ENCODE measurements at places on chromosomes 12 and 14.

GRCh38 chr12:15712823-15713660, 76.1 kb downstream of the EPS8 start:
- DNase-seq: no peak

DNA sequence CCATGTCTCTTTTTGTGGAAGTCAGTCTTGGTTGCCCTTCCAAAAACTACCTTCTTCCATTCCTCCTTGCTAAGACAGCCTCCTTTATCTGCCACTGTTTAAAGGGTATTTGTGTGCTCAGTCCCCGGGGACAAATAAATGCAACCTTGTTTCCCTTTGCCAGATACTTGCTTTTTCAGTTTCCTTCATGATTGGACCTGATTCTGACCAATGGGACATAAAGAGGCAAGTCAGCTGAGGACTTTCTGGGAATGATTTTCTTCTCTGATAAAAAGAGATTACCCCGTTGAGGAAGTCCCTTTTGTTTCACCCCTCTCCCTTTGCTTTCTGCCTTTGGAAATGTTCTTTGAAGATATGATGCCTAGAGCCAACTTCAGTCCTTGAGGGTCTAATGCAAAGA, 7.4 kb upstream of the TUBA1B start:
- DNase-seq: no peak

DNA sequence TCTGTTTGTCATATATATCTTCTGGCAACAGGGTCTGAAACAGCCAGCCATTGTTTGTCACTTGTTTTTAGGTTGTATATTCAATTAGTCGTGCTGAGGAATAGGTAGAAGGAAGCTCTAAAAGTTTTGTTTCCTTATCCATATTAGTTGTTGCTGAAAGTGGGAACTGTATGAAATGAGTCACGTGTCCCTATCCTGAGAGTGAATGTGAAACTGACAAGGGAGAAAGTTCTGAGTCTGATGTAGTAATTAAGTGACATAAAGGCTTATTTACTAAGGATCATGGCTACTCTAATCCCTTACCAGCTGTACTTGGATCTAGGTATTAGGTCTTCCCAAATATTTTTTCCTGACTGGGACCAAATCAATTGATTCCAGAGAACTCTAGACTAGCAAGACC, 16.4 kb downstream of the FAM234B start:
- DNase-seq: no peak

GRCh38 chr14:60643141-60643462, 6.2 kb downstream of the SIX1 start:
- no peak for DNase-seq

GRCh38 chr12:44763021-44763420, 113.1 kb downstream of the NELL2 start:
- no peak for DNase-seq

GRCh38 chr12:102202556-102202955, 4.9 kb upstream of the PMCH start:
- no peak for DNase-seq

- DNase-seq: no peak
Measured at GRCh38 chr12:125329239-125330102, 264.2 kb downstream of the AACS start.

DNA sequence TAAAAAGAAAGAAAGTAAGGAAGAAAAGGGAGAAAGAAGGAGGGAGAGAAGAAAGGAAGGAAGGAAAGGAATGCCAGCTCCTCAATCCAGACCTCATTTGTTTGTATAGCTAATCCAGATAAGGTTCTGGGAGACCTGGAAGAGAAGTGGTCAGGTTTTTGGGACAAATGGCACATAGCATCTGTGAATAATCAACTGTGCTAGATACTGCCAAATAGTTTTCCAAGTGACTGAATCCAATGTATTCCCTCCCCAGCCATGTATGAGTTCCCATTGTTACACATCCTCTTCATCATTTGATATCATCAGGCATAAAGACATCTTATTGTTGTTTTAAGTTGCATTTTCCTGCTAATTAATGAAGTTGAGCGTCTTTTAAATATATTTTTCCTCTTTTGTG, 18.6 kb upstream of the PTGR2 start:
- DNase-seq: no peak

GRCh38 chr12:80567401-80567800, 123.4 kb downstream of the PTPRQ start:
- no peak for DNase-seq

GRCh38 chr12:39372929-39373328, 70.0 kb downstream of the KIF21A start:
- DNase-seq: no peak

DNA sequence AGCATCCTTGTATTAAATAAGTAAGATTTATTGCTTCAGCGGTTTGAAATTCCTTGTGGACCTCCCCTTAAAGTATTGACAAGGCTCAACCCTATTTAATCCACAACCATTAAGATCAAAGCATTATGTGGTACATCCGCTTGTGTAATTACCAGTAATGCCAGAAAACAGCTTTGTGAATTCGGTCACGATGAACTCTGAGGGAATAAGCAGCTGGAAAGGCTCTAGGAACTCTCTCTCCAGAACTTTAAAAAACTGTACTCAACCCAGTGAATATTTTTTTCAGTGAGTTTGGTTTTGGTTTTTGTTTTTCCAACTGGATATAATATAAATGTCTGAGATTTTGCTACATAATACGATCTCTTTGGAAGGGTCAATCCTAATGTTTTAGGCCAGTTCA, 49.3 kb upstream of the DIO2 start:
- no peak for DNase-seq

- no peak for DNase-seq
Measured at GRCh38 chr14:100066962-100067361, 1.7 kb downstream of the EVL start.

DNA sequence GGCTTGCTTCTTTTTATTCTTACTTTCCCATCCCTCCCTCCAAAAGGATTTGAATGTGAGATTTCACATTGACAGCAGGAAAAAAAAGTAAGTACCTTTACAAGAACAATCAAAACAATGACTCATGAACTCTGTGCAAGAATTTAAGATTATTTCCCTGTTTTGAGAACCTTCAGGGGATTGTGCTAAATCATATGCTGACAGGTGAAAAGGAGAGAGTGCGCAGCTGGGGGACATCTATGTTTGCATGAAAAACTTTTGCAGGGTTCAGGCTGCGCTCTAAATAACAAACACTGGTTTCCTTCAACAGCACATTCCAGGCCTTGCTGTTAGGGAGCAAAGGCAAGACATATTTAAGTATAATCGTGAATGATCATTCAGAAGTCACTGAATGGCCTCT, 27.3 kb downstream of the RERG start:
- DNase-seq: no peak

GRCh38 chr14:74324931-74325361, 22.2 kb upstream of the ABCD4 start:
- no peak for DNase-seq

DNA sequence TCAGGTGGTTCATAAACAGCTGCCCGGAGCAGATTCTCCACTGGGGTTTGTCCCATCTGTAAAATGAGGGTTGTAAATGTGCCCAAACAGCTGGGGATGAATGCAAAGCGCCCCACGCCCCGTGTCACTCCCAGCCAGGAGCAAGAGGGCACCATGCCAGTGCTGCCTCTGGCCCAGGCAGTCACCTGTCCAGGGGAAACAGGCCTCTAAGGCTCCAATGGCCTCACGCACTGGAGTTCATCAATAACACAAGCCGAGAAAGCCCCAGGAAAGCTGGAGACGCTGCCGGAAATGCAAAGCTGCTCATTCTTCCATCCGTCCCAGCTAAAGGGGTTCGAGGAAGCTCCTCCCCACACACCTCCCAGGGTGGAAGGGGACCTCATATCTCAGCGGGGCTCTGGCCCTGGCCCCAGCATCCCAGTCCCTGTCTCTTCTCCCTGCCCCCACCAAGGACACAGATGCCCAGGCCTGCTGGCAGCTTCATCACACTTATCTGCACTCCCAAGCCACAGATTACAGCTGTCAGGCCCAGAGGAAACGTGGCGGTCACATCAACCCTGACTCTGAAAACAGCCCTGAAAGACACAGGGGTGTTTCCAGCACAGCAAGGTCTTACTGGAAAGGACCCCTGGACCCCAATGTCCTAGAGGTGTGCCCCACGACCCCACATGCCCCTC, 21.5 kb downstream of the SCARB1 start:
- DNase-seq: no peak

GRCh38 chr14:64196056-64196455, 98.1 kb downstream of the ESR2 start:
- DNase-seq: no peak

DNA sequence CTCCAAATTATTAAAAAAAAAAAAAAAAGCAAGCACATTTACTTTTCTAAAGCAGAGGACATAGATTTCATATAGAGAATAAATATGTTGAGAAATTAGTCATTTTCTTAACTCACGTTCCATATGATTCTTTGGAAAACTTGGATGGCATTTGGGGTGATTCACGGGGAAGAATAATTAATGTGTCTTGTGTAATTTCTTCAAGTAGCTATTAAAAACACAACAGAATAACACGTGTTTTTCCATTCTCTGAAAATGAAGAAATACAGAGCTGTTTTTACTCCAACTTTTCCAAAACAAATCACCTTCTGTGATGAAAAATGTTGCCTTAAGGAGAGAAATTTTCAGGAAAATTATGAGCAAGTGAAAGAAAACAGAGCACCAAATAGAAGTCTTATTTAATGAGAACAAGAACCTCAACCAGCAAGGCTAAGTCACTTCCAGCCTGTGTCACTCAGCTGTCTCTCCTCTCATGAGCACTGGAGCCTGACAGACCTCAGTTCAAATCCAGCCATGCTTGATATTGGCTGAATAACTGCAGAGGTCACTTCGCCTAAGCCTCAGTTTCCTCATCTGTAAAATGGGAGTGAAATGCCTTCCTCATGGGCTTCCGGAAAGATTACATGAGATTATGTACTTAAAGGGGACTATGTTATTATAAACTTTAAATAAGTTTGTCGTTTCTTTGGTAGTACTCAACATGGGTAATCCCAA, 42.8 kb upstream of the NUAK1 start:
- DNase-seq: no peak

- DNase-seq: no peak
Measured at GRCh38 chr12:4829161-4829792, 80.4 kb upstream of the KCNA1 start.

DNA sequence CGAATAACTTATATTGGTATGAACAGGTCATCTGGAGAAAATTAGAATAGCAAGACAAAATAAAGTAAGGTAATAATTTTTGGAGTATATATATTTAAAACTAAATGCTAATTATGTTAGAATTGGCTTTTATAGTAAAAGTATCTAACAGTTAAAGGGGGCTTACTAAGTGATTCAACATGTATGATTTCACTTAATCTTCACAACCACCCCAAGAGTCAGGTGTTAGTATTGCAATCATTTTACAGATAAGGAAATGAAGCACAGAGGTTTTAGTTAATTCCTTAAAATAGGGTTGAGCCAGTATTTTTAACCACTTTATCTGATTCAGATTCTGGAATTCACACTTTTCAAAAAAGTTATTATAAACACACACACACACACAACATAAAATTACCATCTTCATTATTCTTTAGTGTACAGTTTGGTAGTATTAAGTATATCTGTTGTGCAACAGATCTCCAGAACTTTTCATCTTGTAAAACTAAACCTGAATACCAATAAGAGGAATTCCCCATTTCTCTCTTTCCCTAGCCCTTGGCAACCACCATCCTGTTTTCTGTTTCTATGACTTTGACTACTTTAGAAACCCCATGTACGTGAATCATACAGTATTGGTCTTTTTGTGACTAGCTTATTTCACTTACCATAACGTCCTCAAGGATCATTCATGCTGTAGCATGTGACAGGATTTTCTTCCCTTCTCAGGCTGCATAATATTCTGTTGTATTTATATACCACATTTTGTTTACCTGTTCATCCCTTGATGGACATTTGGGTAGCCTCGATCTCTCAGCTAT, 12.5 kb downstream of the A2M start:
- DNase-seq: no peak

DNA sequence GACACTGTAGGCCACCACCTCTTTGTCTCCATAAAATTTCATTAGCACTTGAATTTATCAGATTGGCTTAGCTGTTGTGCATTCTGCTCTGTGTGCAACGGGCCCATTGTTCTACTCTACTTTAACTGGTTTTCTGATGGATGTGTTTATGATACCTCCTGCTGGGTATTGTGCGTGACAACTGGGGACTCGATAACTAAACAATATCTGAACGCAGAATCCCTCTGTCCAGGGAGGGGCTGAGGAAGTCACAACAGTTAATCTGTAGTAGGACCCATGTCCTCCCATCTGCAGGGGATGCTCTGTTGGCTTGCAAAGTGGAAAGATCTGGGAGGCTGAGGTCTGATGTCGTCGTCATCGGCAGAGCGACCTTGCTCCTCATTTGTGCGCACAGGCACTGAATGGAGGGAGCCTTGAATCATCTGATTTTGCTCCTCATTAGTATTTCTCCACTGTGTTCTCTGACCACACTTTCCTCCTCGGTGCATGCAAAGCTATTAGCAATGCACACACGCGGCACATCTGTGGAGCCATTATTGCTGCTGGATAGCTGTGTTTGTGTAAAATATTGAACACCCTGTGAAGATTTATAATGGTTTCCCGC, 422.5 kb downstream of the NRXN3 start:
- DNase-seq: no peak

DNA sequence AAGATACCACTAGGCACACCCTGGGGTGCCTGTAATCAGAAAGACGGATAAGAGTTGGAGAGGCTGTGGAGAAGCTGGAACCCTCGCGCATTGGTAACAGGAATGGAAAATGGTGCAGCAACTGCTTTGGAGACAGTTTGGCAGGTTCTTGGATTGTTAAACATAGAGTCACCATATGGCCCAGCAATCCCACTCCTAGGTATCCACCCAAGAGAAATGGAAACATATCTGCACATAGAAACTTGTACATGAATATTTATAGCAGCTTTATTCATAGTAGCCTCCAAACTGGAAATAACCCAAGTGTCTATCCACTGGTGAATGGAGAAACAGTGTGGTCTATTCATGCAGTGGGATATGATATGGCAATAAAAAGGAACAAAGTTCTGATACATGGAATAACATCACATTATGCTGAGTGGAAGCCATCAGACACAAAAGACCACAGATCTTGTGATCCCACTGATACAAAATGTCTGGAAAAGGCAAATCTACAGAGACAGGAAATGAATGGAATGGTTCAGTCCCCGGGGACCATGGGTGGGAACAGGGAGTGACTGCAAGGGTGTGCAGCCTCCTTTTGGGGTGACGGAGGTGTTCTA, 45.4 kb downstream of the JAG2 start:
- DNase-seq: no peak

DNA sequence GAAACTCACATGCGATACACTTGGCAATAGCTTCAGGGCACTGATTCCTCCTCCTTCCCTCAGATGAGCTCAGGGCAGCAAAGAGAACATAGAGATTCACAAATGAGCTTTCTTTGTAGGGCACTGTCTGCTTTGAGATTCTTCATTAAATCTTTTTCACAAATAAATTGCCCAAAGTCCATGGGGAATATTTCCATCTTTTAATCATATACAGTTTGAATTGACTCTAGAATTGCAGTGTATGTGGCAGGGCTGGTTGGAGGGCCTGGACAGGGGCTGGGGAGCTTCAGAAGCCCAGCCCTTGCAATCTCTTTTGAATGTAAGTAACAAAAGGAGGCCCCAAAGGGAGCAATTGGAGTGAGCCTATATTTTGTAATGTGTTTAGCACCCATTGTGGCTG, 197.5 kb downstream of the NOVA1 start:
- DNase-seq: no peak

- DNase-seq: no peak
Measured at GRCh38 chr12:78392918-78393317, 471.7 kb upstream of the SYT1 start.
